ENCODE measurements at places on chromosomes 13 and 19. TPM values are rescaled to one million over a fixed set of nuclear protein-coding genes. Genes with fewer than 3 reads are reported as not detected.

DNA sequence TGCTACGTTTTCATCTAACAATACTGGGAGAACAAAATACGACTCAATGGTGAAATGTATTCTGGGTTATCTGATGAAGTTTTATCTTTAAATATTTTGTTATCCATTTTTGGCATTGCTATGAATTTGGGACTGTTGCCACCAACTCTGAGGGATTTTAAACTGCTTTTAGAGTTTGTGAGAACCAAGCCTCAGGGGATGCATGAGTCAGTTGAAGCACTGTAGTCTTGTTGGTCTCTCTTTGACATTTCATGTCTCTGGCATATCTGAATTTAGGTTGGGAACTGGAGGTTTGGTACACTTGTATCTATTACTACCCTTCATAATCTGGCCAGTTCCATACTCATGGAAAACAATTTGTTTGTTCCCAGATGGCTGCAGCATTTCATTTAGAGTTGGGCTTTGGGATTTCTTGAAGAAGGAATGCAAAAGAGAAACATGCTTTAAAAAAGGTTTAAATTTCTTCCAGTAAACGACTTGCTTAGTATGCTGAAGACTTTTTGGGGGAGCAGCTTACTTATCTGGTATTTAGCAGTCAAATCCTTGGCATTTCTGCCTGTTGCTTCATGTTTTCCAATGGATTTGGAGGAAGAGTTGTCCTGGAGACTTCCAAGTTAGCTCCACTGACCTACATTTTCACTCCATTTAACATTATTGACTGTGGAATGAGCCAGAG is 28.9 kb downstream of the ARHGEF7 start:
- peak; percentile 30 for DNase-seq

- DNase-seq, result no peak
Measured at GRCh38 chr13:63541336-63541735, 2125.7 kb upstream of the PCDH20 start.

- peak; percentile 23 for DNase-seq
Measured at GRCh38 chr13:51330791-51331190, 8.7 kb upstream of the SERPINE3 start.

GRCh38 chr19:2239173-2239572 is 2.5 kb downstream of the SF3A2 start:
- peak; percentile 34 for DNase-seq

GRCh38 chr13:98201984-98202383 is 24.9 kb upstream of the RNF113B start:
- no peak for DNase-seq

- DNase-seq, result no peak
Measured at GRCh38 chr13:34241332-34241731, 423.4 kb downstream of the RFC3 start.

DNA sequence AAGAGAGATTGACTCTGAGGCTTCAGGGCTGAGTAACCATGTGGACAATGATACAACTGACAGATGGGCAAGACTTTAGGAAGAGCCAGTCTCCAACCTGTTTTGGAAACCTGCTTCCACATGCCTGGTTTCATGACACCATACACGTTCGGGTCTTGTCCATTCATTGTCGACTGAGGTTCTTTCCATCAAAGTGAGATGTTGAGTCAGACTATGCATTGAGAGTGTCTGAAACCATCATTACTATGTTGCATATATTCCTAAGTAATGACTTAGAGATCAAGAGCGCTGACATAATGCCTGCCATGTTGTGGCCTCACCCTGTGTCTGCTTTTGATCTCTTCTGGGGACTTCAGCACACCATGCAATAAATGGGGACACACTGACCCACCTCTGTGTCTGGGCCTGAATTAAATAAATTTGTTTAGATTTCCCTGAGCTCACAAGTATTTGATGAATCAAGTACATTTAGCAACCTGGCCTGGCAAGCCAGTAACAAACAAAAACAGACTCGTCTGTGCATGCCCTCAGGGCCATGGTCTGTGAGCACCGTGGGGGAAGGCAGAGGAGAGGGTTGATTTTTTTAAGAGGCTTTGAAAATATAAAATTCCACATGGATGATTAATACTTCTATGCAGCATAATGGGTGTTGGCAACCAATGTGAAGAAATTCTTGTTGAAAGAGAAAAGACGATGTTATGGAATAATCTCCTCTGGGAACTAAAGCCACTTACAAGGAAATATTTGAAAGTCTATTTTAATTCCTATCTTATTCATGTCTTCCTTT is 49.9 kb upstream of the UBAC2 start:
- DNase-seq, result peak; percentile 85

GRCh38 chr13:103671547-103671946 is 605.3 kb upstream of the SLC10A2 start:
- DNase-seq, result no peak

DNA sequence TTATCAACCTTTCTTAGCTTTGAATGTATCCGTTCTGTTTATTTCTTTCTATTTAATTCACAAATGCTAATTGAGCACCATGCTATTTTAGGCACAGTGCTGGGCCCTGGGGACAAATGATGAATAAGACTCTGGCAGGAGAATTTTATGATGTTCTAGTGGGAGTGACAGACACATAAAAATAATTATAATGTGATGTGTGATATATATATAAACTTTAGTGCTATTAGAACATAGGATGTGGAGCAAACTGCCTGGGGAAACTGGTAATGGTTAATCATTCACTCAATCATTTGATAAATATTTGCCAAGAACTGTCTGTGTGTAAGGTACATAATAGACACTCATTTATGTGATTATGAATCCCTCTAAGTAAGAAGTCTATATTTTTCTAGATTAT is 50.7 kb upstream of the FRY start:
- DNase-seq, result no peak

- peak; percentile 63 for DNase-seq
Measured at GRCh38 chr19:35213663-35214632, 14.6 kb downstream of the FAM187B start.

GRCh38 chr13:44347301-44347700 is 26.3 kb upstream of the SERP2 start:
- DNase-seq, result no peak

GRCh38 chr19:46073268-46073922 is 32.6 kb upstream of the IGFL4 start:
- DNase-seq, result peak; percentile 14

GRCh38 chr13:77001963-77002587 is 10.2 kb downstream of the CLN5 start:
- peak; percentile 45 for DNase-seq

DNA sequence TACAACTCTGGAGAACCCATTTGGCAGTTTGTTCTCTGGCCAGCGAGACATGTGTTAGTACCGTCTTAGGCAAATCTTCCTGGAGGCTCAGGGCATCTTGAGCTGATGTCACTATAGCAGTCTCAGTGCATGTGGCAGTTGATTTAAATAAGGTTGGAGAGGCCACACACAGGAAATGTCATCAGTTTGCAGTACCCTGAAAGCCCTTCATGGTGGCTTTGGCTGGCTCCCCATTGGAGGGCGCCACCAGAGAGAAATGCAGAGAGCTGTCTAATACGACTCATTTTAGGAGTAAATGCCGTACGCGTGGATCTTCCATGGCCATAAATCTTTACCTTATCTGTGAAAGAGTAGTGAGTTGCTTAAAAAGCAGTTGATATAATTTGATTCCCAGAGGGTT is 163.1 kb downstream of the STK24 start:
- no peak for DNase-seq

DNA sequence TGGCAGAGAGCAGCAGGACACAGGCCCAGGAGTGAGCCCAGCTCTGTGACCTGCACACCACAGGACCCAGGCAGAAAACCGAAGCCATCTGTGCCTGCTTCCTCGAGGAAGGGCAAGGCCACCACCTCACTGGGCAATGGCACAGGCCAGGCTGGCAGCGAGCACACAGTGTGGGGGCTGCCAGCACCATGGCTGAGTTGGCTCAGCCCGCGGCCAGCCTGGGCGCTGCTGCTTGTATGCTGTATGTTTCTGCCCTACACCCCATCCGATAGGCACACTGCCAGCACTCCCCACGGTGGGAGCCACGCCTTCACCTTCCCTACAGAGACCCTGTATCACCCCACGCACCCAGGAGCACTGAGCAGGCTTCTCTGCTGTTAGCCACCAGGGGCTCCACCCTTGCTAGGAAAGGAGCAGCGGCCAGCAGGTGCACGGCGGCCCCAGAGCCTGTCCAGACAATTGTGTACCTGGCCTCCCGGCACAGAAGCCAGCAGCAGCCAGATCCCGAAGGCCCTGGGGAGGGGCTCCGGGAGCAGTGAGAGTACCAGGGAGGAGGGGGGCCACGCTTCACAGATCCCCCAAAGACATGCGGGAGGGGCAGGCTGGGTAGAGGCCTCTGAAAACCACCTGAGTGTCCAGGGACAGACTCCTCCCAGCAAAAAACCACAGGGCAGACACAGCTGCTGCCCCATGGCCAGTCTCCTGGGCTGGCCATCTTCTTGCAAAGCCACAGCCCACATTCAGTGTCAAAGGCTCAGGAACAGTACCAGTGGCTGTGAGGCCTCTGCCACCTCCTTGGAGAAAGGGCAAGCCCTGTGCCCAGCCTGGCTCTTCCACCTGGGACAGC is 56.1 kb downstream of the MLLT1 start:
- no peak for DNase-seq

GRCh38 chr19:53102756-53103233 is 427 bp downstream of the ZNF160 start:
- DNase-seq, result peak; percentile 44

GRCh38 chr13:91181892-91182291 is 165.6 kb upstream of the MIR17HG start:
- DNase-seq, result no peak

DNA sequence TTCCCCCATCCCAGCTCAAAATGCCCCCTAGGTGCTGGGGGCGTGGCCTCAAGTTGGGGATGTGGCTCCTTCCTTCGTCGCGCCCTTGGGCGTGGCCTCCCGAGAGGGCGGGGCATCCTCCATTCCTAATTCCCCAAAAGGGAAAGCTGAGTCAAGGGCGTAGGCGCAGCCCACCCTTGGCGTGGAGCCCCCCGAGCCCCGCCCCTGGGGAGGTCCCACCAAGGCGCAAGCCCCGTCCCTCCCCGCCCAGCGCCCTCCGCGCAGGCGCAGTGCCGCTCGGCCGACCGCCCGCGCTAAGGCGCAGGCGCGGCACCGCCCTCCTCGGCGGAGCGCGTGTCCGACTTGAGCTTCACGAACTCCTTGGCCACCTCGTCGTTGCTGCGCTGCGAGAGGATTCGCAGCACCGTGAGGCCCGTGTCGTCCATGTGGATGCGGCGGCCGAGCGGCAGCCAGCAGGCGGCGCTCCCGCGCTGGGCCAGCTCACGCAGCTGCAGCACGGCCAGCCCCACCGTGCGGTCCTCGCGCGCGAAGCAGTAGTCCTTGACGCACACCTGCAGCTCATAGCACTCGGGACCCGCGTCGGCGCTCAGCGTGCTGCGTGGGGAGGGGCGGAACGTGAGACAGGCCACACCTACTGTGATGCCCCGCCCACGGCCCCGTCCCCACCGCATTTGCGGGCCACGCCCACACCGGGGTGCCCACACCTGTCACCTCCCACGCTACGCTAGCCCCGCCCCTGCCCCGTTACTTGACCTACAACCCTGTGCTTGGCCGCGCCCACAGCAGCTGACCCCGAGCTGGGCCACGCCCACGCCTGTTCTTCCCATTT is 50.5 kb downstream of the COLGALT1 start:
- peak; percentile 70 for DNase-seq

The MISP3 gene
- under 0.01 TPM for total RNA-seq

The DCT gene
- not detected for total RNA-seq

The TUBA3C gene
- total RNA-seq, result not detected

The KLK4 gene
- total RNA-seq, result not detected

The ZNF69 gene
- 12.1 TPM for total RNA-seq

The RGL3 gene
- total RNA-seq, result 1.3 TPM

The COL4A1 gene
- 1,391 TPM for total RNA-seq

The ZNF846 gene
- 10.8 TPM for total RNA-seq

The PTGIR gene
- total RNA-seq, result 5.5 TPM

The MCF2L gene
- total RNA-seq, result not detected

The PCDH9 gene
- 9.9 TPM for total RNA-seq

All from fibroblast of villous mesenchyme (primary cell).